ENCODE measurements at places on chromosomes 4 and X.
A peak's percentile ranks its signal among the peaks of the same experiment; 100 is the strongest.

GRCh38 chrX:150086371-150086770, 148.1 kb upstream of the EOLA2 start:
- DNase-seq, result no peak

GRCh38 chr4:88870428-88870827, 172.8 kb upstream of the NAP1L5 start:
- DNase-seq, result no peak

DNA sequence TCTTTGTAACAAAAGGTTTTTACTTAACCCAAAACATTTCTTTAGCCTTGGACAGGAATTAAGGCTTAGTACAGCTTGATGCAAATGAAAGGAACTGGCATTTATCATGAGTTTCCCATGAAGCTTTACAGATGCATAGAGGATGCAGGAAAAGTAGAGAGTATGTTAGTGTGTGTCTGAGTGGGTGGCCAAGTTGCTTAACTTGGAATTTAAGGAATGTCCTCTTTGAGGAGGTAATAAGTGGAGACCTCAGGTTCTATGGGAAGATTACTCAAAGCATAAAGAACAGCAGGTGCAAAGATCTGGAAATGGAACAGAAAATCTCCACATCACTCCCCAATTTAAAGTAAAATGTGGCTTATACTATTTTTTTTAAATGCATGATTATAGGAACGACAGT, 457.9 kb downstream of the KCNIP4 start:
- DNase-seq, result no peak

DNA sequence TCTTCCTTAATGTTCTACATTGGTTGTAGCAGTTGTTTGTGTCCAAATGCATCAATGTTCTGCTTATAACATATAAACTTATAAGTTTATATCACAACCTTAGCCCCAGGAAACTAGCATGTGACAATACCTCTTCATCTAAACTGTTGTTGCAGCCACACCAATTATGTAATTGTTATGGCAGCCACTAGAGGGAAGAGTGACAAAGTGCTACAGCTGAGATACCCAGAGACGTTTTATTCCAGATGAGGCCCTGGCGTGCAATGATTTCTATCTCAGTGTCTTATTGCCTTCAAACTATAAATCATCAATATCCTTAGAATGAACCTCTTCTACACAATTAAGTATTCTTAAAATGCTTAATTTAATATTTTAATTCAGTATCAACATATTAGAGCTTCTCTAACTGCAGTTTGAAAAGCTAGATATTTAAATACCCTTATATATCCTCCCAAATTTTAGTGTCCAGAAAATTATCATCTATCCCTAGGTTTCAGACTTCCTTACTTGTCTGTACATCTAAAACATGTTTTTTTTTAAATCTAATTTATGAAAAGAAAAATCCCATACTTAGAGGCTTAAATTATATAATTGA, 171.6 kb downstream of the PCDH10 start:
- DNase-seq, result peak; percentile 3

- DNase-seq, result no peak
These were observed at the start of gene ZDHHC15 for GRCh38 chrX:75522565-75523431. Gene ZDHHC15 (minus strand): TSS chrX:75523037. CDS start chrX:75523024, 13 bp downstream.

- DNase-seq, result no peak
These were observed 12.7 kb downstream of the GAB3 start for GRCh38 chrX:154738011-154738738.

- DNase-seq, result peak; percentile 68
These were observed 801.0 kb upstream of the IGFBP7 start for GRCh38 chr4:57911203-57911602.

DNA sequence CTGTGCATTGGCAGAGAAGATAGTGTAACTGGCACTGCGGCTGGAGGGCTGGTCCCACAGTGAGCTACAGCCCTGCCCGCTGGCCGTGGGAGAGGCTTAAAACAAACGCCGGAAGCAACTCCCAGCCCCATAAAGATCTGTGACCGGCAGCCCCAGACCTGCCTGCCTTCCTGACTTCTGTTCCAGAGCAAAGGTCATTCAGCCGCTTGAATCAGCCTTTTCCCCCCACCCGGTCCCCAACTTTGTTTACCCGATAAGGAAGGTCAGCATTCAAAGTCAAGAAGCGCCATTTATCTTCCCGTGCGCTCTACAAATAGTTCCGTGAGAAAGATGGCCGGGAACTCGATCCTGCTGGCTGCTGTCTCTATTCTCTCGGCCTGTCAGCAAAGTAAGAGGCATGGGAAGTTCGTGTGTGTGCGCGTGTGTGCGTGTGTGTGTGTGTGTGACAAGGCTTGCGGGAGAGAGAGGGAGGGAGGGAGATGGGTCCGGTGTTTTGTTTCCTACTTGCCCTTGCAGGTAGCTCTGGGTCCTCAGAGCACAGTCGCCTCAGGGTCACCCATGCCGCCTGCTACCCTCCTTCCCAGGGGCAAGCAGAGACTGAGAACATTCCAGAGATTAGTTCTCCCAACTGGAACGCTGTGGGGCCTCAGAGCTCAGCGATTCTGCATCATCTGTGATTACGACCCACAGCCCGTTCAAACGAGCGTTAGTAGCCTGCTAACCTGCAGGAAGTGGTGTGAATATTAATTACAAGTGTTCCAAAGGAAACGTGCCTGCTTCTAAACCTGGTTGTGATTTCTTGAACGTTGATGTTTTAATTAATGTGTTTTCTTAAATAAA, at the start of gene MGST2:
MGST2 (plus strand) TSS at position 130 of the 840 bp plus-strand sequence; CDS start at position 331, 201 bp downstream.
- DNase-seq, result peak; percentile 48

GRCh38 chr4:89665662-89666061, 171.3 kb downstream of the SNCA start:
- no peak for DNase-seq

GRCh38 chr4:110792036-110792435, 169.2 kb upstream of the PITX2 start:
- DNase-seq, result no peak

DNA sequence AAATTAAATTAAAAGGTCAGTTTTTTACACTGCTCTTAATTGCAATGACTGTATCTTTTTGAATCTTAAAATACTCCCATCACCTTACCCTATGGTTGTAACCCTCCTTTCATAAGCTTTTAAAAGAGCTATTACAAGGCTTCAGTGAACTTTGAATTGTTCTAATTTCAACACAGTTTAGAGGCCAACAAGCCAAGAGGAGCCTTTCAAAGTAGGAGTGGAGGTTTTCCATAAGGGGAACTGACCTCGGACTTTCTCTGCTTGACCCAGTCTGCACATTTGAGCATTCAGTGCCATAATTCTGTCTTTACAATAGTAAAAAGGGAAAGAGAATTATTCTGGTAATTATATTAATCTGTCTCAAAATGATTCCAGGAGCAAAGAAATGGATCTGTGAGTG, 98.9 kb downstream of the PARM1 start:
- DNase-seq, result no peak

- no peak for DNase-seq
These were observed 187.0 kb downstream of the AASDH start for GRCh38 chr4:56200275-56200674.

DNA sequence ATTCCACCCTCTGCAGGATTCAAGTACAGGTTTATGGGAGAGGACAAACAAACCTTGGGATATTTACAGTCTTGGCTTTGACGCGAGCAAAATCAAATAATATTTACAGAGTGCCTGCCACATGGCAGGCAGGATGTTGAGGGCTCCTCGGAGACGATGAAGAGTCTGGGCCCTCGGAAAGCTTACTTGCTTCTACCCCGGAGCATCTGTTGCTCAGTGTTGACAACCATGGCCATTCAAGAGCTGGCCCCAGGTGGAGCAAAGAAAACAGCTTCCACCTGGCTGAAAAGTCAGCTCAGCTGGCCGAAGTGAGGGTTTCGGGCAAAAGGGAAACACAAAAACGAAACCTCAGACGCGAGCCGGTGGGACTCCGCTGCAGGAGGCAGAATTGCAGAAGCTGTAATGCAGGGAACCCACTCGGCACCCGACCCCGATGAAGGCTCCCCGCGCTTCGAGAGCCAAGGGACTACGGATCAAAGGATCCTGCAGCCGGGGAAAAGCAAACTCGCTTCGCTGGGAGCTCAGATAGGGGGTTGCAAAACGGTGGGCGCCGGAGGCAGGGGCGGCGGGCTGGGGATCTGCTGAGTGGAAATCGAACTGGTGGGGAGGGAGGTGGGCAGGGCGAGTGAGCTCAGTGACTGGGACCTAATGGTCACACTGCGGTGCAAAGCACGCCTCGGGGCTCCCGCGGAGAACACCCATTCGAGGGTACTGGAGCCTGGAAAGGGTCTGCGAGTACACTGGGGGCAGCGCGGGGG, 805 bp downstream of the ATP8A1 start:
- DNase-seq, result no peak

DNA sequence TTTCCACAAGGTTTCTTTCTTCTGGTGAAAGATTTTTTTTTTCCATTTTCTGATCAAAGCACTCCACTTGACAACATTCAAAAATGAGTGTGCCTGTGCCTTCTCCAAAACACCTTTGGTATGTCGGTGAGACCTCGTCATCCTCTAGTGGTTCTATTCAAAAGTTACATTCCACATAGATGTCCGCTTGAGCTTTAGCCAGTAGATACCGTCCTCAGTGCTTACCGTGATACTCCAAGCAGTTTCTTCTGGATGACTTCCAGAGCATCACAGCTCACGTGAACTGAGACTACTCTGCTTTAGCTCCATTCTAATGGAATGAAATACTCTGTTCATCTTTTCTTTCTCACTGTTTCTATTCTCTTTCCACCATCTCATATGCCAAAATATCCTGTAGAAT, 38.2 kb upstream of the VEGFC start:
- DNase-seq, result no peak

GRCh38 chr4:109977854-109978501, 65.3 kb downstream of the EGF start:
- no peak for DNase-seq

DNA sequence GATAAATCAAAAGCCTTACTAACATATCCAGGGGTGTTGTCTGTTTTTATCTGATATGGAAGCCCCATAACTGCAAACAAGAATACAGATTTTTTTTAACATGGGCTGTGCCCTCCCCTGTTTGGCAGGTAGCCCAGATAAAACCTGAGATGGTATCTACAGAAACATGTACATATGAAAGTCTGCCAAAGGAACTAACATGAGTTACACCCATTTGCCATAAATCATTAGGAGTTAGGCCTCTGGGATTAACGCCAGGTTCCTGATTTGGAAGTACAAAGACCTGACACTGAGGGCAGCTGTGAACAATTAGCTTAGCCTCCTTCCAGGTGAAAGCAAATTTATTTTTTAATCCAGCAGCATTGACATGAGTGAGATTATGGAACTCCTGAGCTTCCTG, 264.3 kb downstream of the TECRL start:
- no peak for DNase-seq

GRCh38 chrX:150773634-150774033, 80.4 kb downstream of the MTMR1 start:
- no peak for DNase-seq

GRCh38 chr4:39353478-39354253, 12.5 kb downstream of the RFC1 start:
- no peak for DNase-seq

DNA sequence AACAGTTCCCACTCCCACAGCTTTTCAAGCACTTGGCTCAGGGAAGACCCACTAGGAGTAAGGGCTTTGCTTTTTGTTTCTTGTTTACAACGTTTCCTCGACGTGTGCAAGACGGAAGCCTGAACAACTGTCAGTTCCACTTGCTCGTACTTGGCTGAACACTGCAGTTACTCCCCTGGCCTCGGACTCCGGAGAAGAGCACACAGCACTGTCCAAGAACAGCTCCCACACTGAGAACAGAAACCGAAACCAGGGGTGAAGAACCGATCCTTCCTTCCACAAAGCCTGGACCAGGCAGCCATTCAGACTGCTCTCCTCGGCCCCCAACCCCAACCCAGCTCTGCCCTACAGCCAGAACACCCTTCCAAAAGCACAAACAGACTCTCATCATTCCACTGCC, 25.5 kb downstream of the IRF2 start:
- DNase-seq, result no peak

DNA sequence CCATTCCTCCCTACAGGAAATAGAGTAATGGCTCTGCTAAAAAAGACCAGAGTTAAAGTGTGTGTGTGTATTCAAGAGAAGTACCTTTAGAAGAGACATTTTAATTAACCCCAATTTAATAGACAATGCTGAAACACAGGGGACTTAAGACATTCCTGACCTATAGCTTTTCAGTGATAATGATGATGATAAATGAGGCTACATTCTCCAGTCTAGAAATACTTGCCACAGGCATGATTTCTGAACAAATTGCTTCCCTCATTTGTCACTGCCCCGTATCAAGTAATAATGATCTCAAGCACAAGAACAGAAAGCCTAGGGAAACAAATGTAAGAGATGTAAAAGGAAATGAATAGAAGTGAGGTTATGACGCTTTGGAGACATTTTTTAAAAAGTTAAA, 117.1 kb downstream of the UNC5C start:
- no peak for DNase-seq

GRCh38 chr4:27005501-27005900, 144.9 kb downstream of the STIM2 start:
- DNase-seq, result peak; percentile 19

- peak; percentile 32 for DNase-seq
These were observed 93.6 kb upstream of the NAP1L5 start for GRCh38 chr4:88791274-88791673.

- no peak for DNase-seq
These were observed 808 bp downstream of the THAP6 start for GRCh38 chr4:75514949-75515612.

DNA sequence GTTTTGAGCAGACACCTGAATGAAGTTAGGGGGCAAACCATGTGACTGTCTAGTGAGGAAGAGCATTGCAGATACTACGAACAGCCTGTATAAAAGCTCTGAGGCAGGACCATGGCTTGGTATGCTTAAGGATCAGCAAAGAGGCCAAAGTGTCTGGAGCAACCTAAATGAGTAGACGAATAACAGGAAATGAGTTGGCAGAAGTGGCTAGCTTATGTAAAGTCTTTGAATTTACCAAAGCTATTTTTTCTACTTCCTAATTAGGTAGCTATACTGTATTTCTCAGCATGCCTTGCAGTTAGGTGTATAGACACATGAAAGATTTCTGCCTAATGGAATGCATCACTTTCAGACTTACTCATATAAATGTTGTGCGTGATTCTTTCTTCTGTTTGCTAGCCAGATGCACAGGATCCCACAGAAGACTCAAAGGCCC, 9.3 kb upstream of the GPRIN3 start:
- no peak for DNase-seq

GRCh38 chr4:108840426-108840975, 77.6 kb upstream of the ETNPPL start:
- DNase-seq, result no peak

Data from epithelial cell of proximal tubule (primary cell).